ENCODE measurements at places on chromosomes 7 and 10.

DNA sequence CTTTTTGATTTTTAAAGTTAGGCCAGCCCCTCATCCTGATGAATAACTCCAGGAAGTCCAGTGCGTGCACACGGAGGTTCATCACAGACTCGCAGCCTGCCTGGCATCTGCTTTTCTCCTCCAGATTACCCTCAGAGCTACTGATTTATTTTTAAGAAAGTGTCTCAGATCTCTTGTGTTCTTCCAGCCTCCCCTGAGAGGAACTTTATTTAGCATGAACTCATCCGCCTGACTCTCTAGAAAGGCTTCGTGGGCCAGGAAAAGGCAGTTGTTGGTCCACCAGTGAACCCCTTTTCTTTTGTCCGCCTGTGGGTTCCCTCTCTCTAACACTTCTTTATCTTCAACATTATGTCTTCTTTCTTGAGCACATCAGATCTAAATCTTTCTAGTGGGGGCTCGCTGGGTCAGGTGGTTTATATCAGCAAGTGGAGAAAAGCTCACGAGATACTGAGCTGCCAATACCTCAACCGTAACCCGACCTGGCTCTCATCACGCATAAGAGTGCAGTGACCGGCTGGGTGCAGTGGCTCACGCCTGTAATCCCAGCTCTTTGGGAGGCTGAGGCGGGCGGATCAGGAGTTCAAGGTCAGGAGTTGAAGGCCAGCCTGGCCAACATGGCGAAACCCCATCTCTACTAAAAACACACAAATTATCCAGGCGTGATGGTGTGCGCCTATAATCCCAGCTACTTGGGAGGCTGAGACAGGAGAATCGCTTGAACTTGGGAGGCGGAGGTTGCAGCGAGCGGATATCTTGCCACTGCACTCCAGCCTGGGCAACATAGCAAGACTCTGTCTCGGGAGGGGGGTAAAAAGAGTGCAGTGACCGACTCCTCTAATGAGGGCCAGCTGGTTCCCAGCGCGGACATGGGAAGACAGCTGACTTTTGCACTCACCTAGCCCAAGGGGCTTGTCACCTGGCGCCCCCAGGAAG, 162.3 kb downstream of the CCDC3 start:
- no peak for DNase-seq

DNA sequence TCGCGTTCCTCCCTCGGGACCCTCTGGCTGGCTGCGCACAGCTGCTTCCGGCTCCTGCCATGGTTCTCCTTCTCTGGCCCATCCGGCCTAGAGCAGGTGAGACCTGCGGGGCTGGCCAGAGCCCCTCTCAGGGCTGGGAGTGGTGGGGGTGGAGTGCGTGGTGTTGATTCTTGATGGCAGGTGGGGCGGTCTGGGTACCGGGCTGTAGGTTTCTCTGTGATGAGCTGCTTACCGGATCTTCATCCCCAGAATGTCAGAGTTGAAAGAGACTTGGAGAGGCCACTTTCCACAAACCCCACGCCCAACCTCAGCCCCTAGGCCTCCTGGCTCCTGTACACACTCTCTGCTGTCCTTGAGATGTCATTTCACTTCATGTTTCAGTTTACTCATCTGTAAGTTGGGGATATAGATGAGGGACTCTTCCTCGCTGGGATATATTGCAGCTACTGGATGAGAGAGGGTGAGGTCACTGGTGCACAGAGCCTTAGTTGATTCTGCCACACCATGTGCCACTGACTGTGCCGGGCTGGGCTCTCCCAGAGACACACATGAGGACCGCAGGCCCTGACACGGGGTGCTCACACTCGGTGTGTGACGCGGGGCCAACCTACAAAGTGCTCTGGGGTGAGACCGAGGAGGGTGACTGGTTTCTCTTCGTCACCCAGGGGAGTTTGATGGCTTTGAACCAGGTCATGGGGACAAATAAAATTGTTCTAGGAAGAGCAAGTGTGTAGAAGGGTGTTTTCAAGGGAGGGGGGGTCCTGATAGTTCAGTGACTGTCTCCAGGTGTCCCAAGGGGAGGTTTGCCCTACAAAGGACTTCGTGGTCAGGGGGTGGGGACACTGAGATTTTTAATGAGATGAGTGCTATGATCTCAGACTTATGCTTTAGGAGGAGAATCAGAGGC, 29.5 kb downstream of the ZNF775 start:
- DNase-seq, result no peak

DNA sequence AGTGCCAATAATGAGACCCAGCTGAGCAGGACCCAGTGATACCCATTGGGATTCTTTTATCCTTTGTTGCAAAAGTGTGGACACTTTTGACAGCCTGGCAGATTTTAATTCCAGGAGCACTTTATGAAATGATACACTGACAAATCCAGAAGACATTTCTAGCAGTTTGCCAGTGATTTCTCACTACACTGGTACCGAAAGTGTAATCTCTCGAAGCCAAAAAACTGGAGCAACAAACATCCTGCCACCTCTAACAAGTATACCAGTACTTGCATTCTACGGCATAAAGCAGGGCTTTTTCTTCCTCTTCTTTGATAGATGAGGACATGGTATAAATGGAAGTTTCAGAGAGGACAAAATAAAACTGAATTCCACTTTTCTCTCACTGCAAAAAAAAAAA, 28.4 kb upstream of the AKR1D1 start:
- DNase-seq, result no peak

- DNase-seq, result no peak
Observed at GRCh38 chr10:11163780-11164550, 146.3 kb downstream of the CELF2 start.
